ENCODE measurements at places on chromosomes 5 and 9.
A peak's percentile ranks its signal among the peaks of the same experiment; 100 is the strongest.

- DNase-seq = peak; percentile 11
Measured at GRCh38 chr9:75039801-75040200, 11.7 kb upstream of the CARNMT1 start.

DNA sequence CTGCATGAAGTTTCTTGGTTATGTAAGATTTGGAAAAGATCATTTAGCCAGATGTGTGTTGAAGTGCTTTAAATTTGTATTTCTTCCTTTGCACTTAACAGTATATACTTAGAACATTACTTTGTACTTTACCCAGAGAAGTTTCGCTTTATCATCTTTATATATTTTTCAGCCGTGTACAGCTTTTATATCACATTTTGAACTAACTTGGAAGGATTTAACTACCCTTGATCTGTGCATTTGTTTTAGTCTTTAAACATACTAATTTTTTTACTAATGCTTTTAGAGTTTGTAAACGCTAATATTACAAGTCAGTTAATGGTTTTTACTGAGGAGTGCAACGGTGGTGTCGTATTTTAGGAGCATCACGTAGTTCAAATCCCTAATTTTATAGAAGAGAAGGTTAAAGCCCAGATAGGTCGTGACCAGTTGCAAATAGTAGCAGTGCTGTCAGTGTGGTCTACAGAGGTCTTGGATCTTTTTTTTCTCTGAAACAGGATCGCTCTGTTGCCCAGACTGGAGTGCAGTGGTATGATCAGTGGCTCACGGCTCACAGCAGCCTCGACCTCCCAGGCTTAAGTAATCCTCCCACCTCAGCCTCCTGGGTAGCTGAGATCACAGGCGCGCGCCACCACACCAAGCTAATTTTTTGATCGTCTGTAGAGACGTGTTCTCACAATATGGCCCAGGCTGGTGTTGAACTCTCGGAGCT, 2.0 kb downstream of the MATR3 start:
- no peak for DNase-seq

- DNase-seq = no peak
Measured at GRCh38 chr5:6656680-6657079, 23.4 kb downstream of the SRD5A1 start.

- DNase-seq = peak; percentile 51
Measured at GRCh38 chr9:129932303-129933151, 97.3 kb downstream of the USP20 start.

GRCh38 chr9:91150998-91151717, 210.6 kb downstream of the AUH start:
- peak; percentile 83 for DNase-seq

- no peak for DNase-seq
Measured at GRCh38 chr5:127409246-127409917, 108.1 kb upstream of the PRRC1 start.

GRCh38 chr9:134525841-134526583, 115.6 kb upstream of the COL5A1 start:
- no peak for DNase-seq

- peak; percentile 61 for DNase-seq
Measured at GRCh38 chr5:61319388-61320146, 12.5 kb upstream of the ZSWIM6 start.

GRCh38 chr5:103313056-103313455, 54.5 kb downstream of the MACIR start:
- no peak for DNase-seq

- no peak for DNase-seq
Measured at GRCh38 chr5:72188166-72188565, 80.9 kb downstream of the MAP1B start.

- DNase-seq = no peak
Measured at GRCh38 chr9:93061791-93062763, 3.6 kb downstream of the SUSD3 start.

DNA sequence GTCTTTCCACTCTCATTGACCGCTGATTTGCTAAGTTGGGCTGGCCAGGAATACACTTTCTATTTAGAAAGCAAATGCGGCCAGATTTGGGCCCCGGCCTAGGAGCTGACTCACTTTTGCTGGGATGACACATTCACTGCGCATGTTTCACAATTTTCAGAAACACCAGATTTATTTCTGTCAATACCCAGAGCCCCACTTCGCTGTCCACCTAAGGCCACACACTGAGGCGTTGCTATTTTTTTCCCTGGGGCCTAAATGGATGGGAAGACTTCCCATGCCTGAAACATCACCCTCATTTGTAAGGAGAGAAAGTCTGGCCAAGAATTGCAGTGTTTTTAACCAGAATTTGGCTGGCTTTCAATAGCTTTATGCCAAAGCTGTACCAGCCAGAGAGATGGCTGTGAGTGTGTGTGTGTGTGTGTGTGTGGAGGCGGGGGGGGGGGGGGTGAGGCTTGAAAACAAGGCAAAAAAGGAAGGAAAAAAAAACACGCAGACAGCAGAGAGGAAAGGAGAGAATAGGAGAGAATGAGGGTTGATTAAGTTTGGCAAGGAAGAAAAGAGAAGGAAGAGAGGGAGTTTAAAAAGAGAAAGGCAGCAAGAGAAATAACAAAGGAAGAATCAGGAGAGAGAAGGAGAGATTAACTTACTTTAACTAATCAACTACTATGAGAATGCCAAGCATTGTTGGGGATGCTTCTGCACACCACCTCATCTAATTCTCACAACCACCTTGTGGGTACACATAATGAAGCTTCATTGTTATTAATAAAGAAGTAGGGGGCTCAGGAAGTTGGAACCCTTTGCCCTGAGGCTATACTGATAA, 261.4 kb upstream of the KLF4 start:
- DNase-seq = peak; percentile 90

DNA sequence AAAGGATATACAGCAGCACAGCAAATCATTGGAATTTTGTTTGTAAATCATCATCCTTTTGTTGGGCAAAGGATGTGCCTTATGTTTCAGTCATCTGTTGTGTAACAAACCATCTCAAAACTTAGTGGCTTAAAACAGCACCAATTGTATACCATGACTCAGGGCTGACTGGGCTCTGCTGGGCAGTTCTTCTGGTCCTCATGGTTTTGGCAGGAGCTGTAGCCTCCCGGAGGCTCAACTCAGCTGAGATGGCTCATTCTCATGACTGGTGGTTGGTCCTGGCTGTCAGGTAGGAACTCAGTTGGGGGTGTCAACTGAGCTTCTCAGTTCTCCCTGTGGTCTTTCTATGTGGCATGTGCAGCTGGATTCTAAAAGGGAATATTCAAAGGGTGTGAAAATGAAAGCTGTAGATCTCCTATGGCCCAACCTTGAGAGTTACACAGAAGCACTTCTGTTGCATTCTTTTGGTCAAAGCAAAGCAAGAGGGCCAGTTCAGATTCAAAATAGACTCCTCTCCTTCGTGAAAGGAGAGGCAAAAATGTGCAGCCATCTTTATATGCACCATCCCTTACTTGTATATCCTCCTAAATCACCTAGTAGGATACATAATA, 39.1 kb upstream of the CPEB4 start:
- no peak for DNase-seq

- no peak for DNase-seq
Measured at GRCh38 chr5:11890777-11891176, 13.5 kb downstream of the CTNND2 start.

- no peak for DNase-seq
Measured at GRCh38 chr5:173903396-173904140, 15.4 kb downstream of the CPEB4 start.

GRCh38 chr5:143434261-143435209, 31.0 kb upstream of the NR3C1 start:
- peak; percentile 63 for DNase-seq

GRCh38 chr5:177365845-177366527, 8.3 kb downstream of the RGS14 start:
- DNase-seq = no peak

- DNase-seq = no peak
Measured at GRCh38 chr9:79176014-79176697, 395.6 kb upstream of the TLE4 start.

DNA sequence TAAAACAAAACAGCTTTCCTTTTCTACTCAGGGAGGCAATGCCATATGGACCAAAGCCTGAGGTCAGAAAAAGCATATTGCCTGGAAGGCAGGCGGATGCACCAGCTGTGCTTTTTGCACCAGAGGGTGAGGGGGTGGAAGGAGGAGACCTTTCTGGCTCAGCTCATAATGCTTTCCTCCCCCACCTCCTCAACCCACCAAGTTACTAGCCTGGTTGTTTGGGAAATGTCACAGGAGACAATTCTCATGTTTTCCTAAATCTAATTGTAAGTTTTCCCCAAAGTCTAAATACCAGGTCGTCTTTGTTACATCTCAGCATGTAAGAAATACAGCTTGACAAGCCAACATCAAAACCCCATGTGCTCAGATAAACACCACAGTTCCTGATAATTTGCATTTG, 72.6 kb upstream of the DMRTA1 start:
- no peak for DNase-seq

DNA sequence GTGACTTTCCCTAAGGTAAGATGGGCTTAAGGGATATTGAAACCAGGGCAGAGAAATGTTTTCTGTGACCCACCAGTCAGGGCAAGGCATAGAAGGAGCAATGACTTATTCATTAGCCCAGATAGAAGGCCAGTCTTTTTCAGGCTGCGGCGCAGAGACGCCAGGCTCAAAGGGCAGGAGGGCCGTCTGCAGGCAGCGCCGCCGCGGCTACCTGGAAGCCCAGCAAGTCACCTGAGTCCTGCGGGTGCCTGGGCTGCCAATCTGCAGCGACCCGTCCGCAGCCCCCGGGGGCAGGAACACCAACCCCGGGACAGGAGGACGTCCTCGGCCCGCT, 322 bp upstream of the SH3GL2 start:
- DNase-seq = no peak

DNA sequence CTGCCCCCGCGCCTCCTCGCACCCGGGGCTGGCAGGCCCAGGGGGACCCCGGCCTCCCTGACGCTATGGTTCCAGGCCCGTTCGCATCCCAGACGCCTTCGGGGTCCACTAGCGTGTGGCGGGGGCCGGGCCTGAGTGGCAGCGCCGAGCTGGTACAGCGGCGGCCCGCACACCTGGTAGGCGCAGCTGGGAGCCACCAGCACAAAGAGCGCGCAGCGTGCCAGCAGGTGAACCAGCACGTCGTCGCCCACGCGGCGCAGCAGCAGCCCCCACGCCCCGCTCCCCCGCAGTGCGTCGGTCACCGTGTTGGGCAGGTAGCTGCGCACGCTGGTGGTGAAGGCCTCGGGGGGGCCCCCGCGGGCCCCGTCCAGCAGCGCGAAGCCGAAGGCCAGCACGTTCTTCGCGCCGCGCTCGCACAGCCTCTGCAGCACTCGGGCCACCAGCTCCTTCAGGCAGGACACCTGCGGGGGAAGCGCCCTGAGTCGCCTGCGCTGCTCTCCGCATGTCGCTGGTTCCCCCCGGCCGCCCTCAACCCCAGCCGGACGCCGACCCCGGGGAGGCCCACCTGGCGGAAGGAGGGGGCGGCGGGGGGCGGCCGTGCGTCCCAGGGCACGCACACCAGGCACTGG, 548 bp downstream of the TERT start:
- no peak for DNase-seq

- DNase-seq = no peak
Measured at GRCh38 chr9:27856054-27856453, 282.8 kb upstream of the C9orf72 start.

- no peak for DNase-seq
Measured at GRCh38 chr9:10562581-10563343, 50.0 kb downstream of the PTPRD start.

DNA sequence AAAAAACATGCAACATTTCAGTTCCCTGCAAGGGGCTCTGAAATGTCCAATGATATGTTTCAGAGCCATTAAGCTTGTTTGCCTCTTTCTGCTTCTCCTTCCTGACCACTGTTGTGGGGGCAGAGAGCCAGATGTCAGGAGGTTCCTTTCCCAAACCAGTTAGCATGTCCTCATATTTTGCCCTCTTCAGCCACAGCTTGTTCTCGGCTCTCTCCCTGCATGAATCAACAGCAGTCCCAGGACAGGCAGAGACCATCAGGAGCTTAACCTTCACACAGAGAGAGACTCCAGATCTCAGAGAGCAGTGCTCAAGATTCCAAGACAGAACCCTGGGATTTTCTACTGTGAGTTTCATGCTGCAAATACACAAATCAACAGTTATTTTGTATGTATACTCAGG, 218.5 kb downstream of the COMMD10 start:
- no peak for DNase-seq

GRCh38 chr5:3428334-3428733, 167.3 kb upstream of the IRX1 start:
- DNase-seq = no peak

GRCh38 chr9:6562871-6563430, 82.6 kb downstream of the GLDC start:
- DNase-seq = no peak

- no peak for DNase-seq
Measured at GRCh38 chr5:160369990-160370712, at the start of gene C1QTNF2. TSS of gene C1QTNF2 (minus strand) at chr5:160370626. CDS start at chr5:160355011, 15,615 bp downstream.

GRCh38 chr9:15357050-15357653, 50.1 kb upstream of the TTC39B start:
- peak; percentile 50 for DNase-seq

DNA sequence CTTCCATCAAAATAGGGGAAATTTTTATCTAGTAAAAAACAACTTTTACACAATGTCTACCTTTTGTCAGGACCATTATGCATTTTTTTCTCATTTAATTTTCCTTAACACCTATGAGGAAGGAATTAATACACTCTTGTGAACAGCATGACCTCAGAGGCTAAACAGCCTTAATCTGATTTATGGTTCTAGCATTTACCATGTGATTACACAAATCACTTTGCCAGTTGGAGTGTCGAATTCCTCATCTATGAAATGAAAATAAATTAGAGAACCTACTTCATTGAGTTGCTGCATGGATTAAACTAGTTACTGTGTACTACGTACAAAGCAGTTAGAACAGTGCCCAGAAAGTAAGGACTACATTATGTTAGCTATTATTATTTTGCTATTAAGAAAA, 187.7 kb upstream of the MPDZ start:
- no peak for DNase-seq

- no peak for DNase-seq
Measured at GRCh38 chr5:50969151-50970031, 303.0 kb downstream of the PARP8 start.

- no peak for DNase-seq
Measured at GRCh38 chr9:110404473-110404872, 66.8 kb upstream of the TXNDC8 start.

Measured in inflammatory macrophage (primary cell).